Stimulated activated CD4-positive, alpha-beta T cell treated with anti-CD3 and anti-CD28 coated beads, Interleukin-15, amount 100 ng/mL, for 1 hour (primary cell): ENCODE measurements at places on chromosomes 11 and 22.

DNA sequence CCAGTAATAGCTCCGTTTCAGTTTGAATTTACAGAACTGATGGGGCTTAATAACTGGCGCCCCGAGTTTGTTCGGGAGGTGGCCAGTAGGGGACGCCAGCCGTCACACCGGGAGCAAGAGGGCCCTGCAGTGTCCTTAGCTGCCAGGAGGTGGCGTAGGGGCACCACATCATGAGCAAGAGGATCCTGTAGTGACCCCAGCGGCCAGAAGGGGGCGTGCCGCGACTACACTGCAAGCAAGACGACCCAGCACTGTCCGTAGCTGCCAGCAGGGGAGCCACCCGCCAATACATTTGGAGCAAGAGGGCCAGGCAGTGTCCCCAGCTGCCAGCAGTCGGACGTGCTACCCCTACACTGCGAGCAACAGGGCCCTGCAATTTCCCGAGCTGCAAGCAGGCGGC, 663.7 kb upstream of the B3GAT1 start:
- DNase-seq, result no peak

GRCh38 chr11:15873501-15873900, 482.8 kb downstream of the SOX6 start:
- no peak for DNase-seq

- DNase-seq, result no peak
These were observed 29.7 kb upstream of the NDUFC2 start for GRCh38 chr11:78109081-78110015.

- DNase-seq, result no peak
These were observed 1.7 kb downstream of the NCF4 start for GRCh38 chr22:36862251-36863242.

- DNase-seq, result no peak
These were observed 193.0 kb upstream of the E2F8 start for GRCh38 chr11:19433791-19434190.

DNA sequence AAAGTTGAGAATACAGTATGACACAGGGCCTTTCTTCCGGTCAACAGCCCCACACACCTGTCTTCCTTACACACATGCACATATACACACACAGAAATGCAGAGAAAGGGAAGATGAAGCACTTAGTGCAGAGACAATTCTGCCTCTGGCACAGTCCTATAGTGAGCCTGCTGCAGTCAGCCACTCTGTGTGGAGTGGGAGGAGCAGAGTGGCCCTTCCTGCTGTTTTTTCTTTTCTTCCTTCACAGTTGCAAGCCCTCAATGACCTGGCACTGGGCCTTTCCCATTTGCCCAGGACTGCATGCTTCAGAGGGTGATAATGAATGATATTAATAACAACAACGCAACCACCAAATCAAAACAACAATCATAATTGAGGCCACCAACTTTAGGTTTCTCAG, 527.0 kb upstream of the B3GAT1 start:
- no peak for DNase-seq

DNA sequence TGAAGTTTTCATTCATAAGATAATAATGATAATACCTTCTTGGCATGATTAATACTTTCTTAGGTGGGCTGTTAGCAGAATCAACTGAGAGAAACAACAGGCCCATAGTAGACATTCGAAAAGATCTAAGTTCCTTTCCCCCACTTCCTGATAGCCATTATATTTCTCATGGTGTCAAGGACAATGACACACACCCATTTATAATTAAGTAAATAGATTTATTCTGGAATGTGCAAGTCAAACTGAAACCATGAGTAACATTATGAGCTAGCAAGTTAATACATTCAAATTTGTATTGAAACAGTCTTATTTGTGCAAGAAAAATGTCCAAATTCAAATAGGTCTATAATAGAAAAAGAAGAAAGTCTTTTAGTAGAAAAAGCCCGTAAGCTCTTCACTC, 301.1 kb downstream of the GUCY1A2 start:
- DNase-seq, result no peak

DNA sequence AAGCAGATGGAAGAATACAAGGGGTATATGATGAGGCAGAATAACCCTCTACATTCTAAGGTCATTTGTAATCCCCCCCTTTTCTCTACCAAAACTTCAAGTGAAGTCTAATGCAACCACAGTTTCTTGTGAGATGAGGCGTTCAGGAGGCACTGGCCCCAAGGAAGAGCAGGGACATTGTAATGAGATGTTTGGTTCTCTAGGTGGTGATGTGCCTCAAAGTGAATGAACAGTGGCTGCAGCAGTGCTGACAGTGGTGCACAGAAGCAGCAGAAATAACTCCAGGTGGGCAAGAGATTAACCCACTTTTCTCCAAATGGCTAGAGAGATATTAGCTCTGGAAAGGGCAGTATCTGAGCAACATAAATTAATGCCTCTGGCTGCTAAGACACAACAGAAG, 33.8 kb downstream of the PDGFD start:
- DNase-seq, result no peak

DNA sequence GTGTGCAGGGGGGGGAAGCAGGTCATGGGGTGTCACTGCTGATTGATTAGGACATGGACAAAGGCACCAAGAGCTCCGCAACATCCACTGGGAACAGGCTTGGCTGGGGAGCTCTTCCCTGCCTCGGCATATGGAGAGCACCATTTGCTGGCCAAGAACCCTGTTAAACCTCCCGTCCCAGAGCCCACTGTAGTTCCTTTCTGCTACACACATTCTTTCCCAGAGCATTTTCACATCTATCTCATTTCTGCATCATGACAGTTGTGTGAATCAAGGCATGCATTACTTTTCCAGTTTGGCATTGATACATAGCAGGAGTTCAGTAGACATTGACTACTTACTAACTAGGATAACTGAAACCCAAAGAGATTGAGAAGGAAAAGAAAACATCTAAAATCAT, 333.4 kb upstream of the B3GAT1 start:
- DNase-seq, result no peak
